ENCODE measurements at places on chromosomes 3 and 15. TPM values are rescaled to one million over a fixed set of nuclear protein-coding genes. Genes with fewer than 3 reads are reported as not detected.

- H3K36me3 ChIP-seq, result no peaks in the 10 kb centered on the region
- H3K27me3 ChIP-seq, result no peaks in the 10 kb centered on the region
- no peak overlapping the region for H3K27ac ChIP-seq
These were observed 3.5 kb upstream of the P2RY14 start for GRCh38 chr3:151281671-151282324.

DNA sequence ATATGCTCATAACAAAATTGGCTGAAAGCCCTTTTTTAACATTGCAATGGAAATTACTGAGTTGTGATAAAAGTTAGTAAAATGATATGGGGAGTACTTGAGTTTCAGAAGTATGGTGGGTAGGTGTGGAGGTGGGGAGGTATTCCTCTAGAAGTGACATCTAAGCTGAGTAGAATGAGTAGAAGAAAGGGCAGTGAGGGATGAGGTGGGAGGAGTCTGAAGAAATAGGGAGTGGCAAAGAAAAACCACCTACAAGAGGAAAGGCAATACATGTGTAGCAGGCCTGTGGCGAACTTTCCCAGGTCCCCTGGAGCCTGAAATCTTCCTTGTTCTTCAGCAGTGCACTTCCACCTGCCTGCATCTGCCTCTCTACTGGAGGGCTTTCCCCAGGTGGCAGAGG, 52.8 kb upstream of the DIPK2A start:
- DNase-seq, result no peak
- no peak overlapping the region for H3K27ac ChIP-seq
- H3K36me3 ChIP-seq, result no peaks in the 10 kb centered on the region
- no peak overlapping the region for H3K4me3 ChIP-seq

- no peaks in the 10 kb centered on the region for H3K27me3 ChIP-seq
- no peak overlapping the region for H3K4me3 ChIP-seq
- H3K4me1 ChIP-seq, result no peaks in the 10 kb centered on the region
These were observed 43.0 kb upstream of the MUC4 start for GRCh38 chr3:195854628-195855294.

DNA sequence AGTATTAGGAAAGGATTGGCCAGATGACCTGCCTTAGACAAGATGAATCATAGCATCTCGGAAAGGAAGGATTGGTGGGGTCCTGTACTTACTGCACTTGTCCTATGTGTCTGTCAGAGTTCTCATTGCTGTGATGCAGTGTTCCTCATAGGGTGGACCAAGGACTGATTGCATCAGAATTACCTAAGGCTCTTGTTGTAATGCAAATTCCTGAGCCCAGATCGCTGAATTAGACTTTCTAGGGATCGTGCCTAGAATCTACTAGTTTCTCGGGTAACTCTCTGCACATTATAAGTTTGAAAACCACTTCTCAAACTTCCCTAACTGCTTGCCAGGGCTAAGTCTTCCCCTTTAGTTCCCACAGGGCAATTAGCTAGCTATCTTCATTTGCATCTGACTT, 74.9 kb upstream of the SKOR1 start:
- no peaks in the 10 kb centered on the region for H3K27me3 ChIP-seq
- no peak for DNase-seq
- H3K36me3 ChIP-seq, result peaks cover 4% of the 10 kb centered on the region
- H3K27ac ChIP-seq, result no peak overlapping the region
- no peak overlapping the region for H3K4me3 ChIP-seq

GRCh38 chr15:98954411-98954810, 53.2 kb downstream of the PGPEP1L start:
- peak; percentile 84 for DNase-seq
- no peaks in the 10 kb centered on the region for H3K27me3 ChIP-seq
- peaks cover 42% of the 10 kb centered on the region for H3K36me3 ChIP-seq
- peak overlapping the region; percentile 95 for H3K27ac ChIP-seq

DNA sequence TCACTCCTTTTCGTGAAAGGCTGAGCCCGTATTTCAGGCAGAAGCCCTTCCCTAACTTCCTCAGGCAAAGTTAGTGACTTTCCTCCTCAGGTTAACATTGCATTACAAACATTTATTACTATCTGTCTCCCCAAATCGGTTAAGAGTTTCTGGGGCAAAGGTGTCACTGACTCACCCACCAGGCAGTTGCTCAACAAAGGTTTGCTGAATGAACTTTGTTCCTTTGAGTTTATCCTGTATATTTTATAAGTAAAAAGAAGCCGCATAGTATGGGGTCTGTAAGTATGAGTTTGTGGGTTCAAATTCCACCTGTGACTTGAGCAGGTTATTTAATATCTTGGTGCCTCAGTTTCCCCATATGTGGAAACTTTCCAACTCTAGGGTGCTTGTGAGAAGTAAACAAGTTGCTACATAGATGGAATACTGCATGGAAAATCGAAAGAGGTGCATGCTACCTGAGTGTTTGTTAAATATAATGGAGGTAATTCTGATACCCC, 177.7 kb downstream of the THRB start:
- no peaks in the 10 kb centered on the region for H3K27me3 ChIP-seq
- peaks cover 22% of the 10 kb centered on the region for H3K4me1 ChIP-seq
- DNase-seq, result no peak
- H3K36me3 ChIP-seq, result no peaks in the 10 kb centered on the region

- H3K36me3 ChIP-seq, result no peaks in the 10 kb centered on the region
- no peak for DNase-seq
- no peaks in the 10 kb centered on the region for H3K4me1 ChIP-seq
- H3K4me3 ChIP-seq, result no peak overlapping the region
- no peaks in the 10 kb centered on the region for H3K27me3 ChIP-seq
These were observed 218.4 kb upstream of the TRIM42 start for GRCh38 chr3:140459462-140459861.

DNA sequence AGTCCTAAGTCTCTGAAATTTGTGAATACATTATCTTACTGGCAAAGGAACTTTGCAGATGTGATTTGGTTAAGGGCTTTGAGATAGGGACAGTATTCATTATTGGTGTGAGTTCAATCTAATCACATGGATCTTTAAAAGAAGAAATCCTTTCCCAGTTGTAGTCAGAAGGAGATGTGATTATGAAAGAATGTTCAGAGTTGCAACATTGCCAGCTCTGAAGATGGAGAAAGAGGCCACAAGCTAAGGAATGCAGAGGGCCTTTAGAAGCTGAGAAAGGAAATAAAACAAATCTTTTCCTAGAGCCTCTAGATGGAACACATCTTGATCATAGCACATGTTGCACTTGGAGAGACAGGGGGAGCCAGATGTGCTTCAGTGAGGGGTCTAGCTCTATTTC, 27.7 kb upstream of the SIAH2 start:
- no peak overlapping the region for H3K27ac ChIP-seq
- H3K27me3 ChIP-seq, result no peaks in the 10 kb centered on the region
- no peaks in the 10 kb centered on the region for H3K36me3 ChIP-seq
- H3K4me3 ChIP-seq, result no peak overlapping the region

GRCh38 chr3:179421500-179421899, 29.8 kb downstream of the GNB4 start:
- DNase-seq, result peak; percentile 69
- H3K27ac ChIP-seq, result no peak overlapping the region
- no peaks in the 10 kb centered on the region for H3K27me3 ChIP-seq

GRAMD1C gene
- total RNA-seq, result 0.21 TPM

BCL2A1 gene
- total RNA-seq, result not detected

CLDN18 gene
- 0.11 TPM for total RNA-seq

CRYBG3 gene
- 13.2 TPM for total RNA-seq

CCDC54 gene
- total RNA-seq, result not detected

C3orf20 gene
- not detected for total RNA-seq

RTP3 gene
- not detected for total RNA-seq

GPR62 gene
- not detected for total RNA-seq
